ENCODE measurements at places on chromosomes 5 and 9. TPM values are rescaled to one million over a fixed set of nuclear protein-coding genes. Genes with fewer than 3 reads are reported as not detected.

- ATAC-seq = no peak
Measured at GRCh38 chr5:179227580-179228311, 117.5 kb downstream of the ADAMTS2 start.

- ATAC-seq = peak; percentile 25
Measured at GRCh38 chr9:89606049-89606623, 1.3 kb downstream of the GADD45G start.

- ATAC-seq = peak; percentile 46
Measured at GRCh38 chr5:100841358-100842076, 61.6 kb downstream of the ST8SIA4 start.

Gene PCDHGA4
- not detected for total RNA-seq

DNA sequence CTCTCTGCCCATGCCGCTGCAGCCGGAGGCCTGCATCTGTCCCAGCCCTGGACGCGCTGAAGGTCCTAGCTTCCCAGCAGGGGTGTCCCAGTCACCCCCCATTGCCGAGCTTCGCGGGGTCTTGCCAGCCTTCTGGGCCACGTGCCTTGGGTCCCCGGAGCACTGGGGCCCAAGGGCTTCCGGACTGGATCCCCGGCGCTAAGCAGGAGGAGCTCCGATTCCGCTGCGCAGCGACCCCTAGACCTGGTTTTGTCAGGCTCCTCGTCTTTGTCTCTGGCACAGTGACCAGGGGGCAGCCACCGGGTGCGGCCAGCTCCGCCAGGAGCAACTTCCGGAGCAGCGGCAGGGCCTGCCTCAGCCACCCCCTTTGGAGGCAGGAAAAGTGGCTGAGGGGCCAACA lies 3.3 kb upstream of the IRX1 start:
- no peak for ATAC-seq

DNA sequence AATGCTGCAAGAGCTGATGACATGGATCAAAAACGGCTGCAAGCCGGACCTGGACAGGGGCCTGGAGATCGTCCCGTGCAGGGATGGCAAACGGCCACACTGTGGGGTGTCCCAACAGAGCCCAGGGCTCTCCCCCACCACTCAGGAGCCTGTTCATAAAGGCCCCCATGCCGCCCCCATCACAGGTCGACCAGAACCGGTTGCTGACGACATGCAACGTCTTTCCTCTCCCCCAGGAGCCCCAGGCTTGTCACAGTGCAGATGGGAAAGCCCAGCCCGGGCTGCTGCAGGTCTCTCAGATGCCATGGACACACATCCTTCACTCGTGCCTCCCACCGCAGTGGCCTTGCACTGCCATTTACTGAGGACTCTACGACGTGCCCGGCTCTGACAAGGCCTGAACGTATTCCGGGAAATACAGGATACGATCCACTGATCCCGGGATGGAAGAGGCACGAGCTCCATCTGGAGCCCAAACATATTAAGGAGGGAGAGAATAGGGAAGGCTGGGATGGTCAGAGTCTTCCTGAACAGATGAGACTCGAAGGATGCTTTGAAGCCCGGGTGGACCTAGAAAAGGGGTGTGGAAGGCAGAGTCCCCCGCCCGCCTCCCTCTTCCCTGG lies 76.5 kb upstream of the SARDH start:
- ATAC-seq = no peak

Measured in activated T-helper 17 cell treated with anti-CD3 and anti-CD28 coated beads, Interleukin-2, amount 50 U/mL, for 72 hours (primary cell).